ENCODE measurements at places on chromosomes 2 and 18.
A peak's percentile ranks its signal among the peaks of the same experiment; 100 is the strongest.

- no peak for DNase-seq
These were observed 913.8 kb downstream of the DCC start for GRCh38 chr18:53253789-53254188.

- DNase-seq, result no peak
These were observed 8.2 kb upstream of the ZEB2 start for GRCh38 chr2:144528108-144528507.

DNA sequence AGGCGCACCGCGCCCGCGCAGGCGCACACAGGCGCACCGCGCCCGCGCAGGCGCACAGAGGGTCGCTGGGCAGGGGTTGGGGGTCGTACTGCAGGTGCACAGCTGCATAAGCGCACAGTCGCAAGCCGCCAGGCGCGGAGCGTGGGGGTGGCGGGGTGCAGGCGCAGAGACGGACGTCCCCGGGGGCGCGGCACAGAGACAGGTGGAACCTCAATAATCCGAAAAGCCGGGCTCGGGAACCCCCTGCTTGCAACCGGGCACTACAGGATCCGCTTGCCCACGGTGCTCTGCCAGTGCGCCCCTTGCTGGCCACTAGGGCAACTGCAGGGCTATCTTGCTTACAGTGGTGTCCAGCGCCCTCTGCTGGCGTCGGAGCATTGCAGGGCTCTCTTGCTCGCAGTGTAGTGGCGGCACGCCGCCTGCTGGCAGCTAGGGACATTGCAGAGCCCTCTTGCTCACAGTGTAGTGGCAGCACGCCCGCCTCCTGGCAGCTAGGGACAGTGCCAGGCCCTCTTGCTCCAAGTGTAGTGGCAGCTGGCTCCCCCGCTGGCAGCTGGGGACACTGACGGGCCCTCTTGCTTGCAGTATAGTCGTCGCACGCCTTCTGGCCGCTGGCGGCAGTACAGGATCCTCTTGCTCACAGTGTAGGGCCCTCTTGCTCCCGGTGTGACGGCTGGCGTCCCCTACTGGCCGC is 34.9 kb downstream of the FAM110C start:
- DNase-seq, result no peak

DNA sequence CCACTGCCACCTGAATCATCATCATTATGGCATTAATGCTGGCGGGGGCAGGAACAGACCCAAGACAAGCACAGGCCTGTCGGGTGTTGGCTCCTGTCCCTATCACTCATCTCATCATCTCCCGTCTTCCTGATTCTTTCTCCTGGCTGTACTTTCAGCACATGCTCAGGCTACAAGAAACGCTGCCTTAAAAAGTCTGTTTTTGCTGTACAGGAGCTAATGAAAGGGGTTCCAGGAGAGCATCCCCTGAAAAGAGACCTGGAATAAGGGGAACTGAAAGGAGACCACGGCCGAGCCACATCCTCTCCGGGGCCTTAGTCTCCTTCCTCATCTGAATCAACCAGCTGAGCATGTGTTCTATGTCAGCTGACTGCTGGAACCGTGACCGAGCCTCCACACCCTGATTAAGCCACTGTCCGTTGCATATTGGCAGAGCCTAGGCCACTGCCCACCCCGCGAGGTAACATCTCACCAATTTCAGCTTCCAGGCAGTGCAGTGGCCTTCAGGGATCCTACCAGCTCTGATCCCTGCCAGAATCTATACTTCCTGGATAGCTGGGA is 62.6 kb downstream of the DNMT3A start:
- no peak for DNase-seq

GRCh38 chr2:130795431-130795830 is 40.1 kb downstream of the AMER3 start:
- DNase-seq, result peak; percentile 9

- peak; percentile 35 for DNase-seq
These were observed 11.5 kb downstream of the SFTPB start for GRCh38 chr2:85656468-85656867.

- DNase-seq, result no peak
These were observed 88.5 kb downstream of the ICA1L start for GRCh38 chr2:202782940-202783558.

GRCh38 chr18:68147728-68148127 is 567.2 kb downstream of the TMX3 start:
- no peak for DNase-seq

DNA sequence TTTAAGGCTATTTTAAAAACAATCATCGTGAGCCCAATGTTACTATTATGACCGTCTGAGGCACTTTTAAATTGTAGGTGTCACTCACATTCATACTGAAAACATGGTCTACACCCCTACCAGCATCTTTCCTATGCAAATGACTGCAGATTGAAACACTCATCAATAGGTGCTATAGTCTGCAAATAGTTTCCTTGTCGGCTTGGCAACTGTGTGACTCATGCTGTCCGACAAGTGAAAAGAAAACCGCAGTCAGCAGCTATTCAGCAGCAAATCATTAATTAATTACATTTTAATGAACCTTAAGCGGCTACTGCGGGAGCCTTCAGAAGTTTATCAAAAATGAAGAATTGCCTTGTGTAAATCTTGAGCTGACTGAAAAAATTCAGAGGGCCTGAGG is 134.4 kb downstream of the FIGN start:
- peak; percentile 15 for DNase-seq

- no peak for DNase-seq
These were observed 102.6 kb downstream of the HDAC4 start for GRCh38 chr2:239298116-239298804.

DNA sequence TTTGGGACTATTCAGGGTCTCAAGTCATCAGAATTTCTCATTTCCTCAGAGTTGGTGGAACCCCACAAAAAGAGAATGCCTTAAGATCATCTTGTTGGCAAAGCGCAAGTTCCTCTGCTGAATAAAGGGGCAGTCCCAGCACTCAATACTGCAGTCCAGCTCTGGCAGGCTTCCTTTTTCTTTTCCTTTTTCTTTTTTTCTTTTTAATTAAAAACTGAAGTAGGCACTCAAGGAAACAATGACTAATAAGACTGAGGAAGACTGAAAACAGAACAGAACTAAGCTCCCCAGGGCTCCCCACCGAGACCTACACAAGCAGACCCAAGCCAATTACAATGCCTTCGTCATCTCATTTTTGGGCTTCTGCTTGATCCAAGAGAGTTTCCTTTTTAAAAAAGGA is 82.0 kb downstream of the STK39 start:
- no peak for DNase-seq

DNA sequence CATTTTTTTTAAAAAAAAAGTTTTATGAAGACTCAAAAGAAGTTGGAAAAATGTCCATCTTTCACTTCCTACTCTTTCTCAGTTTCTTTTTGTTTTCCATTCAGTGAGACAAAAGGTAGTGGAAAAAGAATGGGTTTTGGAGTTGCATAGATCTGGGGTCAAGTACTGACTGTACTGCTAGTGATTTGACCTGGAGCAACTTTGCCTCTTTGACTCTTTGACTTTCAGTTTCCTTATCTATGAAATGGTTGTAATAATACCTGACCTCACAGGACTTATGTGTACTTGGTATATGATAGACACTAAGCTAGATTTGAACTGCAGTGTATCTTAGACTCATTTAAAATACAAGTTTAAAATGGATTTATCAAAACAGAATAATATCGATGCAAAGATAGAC is 3.5 kb upstream of the KCNE4 start:
- no peak for DNase-seq

- no peak for DNase-seq
These were observed 39.0 kb upstream of the TPO start for GRCh38 chr2:1374287-1374686.

DNA sequence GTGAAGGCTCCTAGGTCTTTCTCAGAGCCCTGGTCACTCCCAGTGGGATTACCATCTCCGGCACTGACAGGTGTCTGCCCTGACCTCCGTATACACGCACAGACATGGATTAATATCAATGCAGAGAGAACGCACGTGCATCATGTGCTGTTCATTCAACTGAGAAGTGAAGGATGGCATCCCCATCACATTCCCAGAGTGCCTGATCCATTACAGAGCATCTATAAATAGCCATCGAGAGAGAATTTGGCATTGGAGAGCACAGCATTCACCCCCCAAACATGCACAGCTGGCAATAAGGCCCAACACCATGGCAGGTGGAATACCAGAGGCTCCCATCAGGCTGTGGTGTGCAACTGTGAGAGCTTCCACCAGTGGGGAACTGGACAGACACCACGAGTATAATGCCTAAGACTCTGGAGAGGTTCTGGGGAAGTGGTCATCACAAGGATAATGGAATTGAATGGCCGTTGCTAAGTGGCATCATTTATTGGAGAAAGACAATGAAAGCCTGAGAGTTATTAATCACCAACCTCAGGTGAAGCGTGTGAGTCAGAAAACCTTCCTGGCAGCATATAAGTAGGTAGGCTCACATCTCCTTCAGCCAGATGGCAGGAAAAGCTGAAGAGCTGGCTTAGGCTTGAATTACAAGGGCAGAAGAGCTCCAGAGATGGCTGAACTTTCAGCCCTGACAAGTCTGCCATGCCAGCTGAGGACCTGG is 244.5 kb upstream of the ID2 start:
- DNase-seq, result peak; percentile 17

DNA sequence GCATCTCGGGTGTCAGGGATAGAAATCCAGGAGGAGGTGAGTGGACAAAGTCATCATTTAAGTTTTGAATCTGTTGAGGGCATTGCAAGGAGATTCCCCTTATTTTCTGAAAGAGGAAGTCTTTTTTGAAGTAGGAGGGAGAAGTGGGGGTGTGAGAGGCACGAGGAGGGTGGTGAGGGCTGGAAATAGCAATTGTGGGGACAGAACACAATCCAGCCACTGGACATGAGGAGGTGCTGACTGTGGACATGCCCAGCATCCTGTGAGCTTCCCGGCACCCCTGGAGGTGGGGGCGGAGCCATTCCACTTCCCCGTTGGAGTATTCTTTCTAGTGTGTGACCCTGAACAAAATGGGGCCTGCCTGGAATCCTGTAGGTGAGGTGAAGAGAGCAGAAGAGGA is 310.7 kb upstream of the EPAS1 start:
- no peak for DNase-seq

DNA sequence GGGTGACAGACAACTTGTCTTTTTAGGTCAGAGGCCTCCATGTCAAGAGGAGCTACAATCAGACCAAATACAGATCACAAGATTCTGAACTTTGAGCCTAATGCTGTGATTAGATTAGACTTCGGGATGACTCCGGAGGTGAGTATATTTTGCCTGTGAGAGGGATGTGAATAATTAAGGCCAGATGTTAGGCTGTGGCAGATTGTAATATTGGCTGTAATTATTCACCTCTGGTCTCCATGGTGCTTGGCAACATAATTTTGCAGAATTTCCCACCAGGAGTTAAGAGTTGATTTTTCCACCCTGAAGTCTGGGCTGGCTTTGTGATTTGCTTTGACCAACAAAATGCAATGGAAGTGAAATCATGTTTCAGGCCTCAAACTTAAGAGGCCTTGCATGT is 108.2 kb upstream of the CWC22 start:
- no peak for DNase-seq

- DNase-seq, result no peak
These were observed 192.1 kb downstream of the SEPTIN10 start for GRCh38 chr2:109421642-109422041.

- peak; percentile 93 for DNase-seq
These were observed 54.2 kb downstream of the PDE1A start for GRCh38 chr2:182372661-182373060.

- peak; percentile 17 for DNase-seq
These were observed 7.9 kb downstream of the PKP4 start for GRCh38 chr2:158464426-158465281.

DNA sequence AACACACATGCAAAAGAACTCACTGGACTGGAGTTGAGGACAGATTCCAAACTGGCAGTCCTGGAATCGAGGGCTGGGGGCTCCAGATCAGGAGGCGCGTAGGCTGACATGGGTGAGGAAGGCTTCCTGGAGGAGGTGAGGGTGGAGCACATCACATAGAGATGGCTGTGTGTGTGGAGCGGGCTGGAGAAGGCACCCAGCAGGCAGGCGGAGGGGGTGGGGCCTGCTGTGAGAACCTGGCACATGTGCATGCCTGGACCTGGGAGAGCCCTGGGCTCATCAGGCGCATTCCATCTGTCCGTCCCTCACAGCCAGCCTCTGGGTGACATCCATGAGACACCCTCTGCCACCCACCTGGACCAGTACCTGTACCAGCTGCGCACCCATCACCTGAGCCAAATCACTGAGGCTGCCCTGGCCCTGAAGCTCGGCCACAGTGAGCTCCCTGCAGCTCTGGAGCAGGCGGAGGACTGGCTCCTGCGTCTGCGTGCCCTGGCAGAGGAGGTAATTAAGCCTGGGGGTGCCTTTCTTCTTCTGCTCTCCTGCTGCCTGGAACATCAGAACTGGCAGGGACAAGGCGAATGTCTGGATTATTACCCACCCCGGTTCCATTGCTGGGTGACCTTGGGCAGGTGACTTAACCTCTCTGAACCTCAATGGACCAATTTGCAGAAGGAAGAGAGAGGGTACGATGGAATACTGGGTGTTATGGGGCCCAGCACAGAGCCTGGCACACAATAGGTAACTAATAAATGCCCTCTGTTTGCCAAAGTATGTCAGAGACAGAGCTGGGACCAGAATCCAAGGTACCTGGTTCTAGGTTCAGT is 108.3 kb downstream of the DYSF start:
- no peak for DNase-seq

- DNase-seq, result no peak
These were observed 36.9 kb downstream of the MRPL33 start for GRCh38 chr2:27808418-27808817.

DNA sequence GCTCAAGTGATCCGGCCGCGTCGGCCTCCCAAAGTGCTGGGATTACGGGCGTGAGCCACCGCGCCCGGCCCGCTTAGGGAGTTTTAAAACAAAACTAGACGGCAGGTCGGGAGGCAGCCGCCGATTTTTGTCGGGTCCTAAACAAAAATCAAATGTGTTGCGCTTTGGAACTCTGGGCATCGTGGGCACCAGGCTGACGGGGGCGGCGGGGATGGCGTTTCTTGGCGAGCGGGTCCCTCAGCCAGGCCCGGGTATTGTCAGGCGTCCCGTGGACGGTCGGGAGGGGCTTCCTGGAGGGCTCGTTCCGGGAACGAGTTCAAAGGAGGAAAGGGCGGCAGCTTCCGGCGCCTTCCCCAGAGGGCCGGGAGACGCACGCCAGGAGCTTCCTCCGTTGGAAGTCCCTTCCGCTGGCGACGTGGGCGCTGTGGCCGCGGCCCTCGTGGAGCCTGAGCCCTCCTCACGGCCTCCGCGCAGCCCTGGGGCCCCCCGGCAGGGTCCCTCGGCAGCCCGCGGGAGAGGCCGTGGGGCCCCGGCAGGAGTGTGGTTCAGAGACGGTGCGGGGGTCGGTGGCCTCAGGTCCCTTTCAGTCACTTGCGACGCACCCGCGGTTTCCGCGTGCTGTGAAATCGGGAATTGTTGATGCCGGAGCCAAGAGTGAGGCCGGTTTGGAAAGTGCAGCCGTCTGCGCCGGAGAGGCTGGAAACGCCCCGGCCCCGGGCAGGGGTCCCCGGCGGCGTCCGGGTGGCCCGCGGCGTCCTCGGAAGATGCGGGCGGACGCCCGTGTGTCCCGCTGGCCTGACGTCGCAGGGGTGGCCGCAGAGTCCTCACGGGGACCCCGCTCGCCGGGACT is 59.3 kb downstream of the EMILIN2 start:
- DNase-seq, result peak; percentile 75
